ENCODE measurements at places on chromosomes 1 and 21.

GRCh38 chr1:225533238-225533637, 105.4 kb upstream of the LBR start:
- no peak for DNase-seq

GRCh38 chr1:818618-819291, 105.0 kb upstream of the SAMD11 start:
- DNase-seq = no peak

- no peak for DNase-seq
Measured at GRCh38 chr1:156600733-156601121, 552 bp downstream of the GPATCH4 start.

DNA sequence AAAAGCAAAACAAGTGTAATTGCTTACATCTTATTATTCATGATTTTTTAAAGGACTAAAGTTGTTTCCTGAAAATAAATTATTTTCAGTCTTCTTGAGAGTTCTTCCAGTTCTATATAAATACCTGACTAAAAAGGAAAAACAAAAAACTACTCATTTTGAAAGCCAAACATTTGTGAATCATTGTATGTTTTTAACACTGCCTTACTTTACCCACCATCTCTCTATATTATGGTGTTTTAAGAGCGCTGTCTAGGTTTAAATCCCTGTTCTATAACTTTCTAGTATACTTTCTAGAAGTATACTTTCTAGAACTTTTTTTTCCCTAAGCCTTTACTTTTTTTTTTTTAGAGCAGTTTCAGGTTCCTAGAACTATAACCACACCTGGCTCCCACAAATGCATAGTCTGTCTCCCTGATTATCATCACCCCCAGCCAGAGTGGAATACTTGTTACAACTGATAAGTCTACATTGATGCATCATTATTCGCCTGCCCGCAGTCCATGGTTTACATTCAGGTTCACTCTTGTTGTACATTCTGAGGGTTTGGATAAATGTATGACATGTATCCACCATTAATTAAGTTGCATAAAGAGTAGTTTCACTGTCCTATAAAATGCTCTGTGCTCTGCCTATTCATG, 9.8 kb downstream of the RSBN1 start:
- no peak for DNase-seq

DNA sequence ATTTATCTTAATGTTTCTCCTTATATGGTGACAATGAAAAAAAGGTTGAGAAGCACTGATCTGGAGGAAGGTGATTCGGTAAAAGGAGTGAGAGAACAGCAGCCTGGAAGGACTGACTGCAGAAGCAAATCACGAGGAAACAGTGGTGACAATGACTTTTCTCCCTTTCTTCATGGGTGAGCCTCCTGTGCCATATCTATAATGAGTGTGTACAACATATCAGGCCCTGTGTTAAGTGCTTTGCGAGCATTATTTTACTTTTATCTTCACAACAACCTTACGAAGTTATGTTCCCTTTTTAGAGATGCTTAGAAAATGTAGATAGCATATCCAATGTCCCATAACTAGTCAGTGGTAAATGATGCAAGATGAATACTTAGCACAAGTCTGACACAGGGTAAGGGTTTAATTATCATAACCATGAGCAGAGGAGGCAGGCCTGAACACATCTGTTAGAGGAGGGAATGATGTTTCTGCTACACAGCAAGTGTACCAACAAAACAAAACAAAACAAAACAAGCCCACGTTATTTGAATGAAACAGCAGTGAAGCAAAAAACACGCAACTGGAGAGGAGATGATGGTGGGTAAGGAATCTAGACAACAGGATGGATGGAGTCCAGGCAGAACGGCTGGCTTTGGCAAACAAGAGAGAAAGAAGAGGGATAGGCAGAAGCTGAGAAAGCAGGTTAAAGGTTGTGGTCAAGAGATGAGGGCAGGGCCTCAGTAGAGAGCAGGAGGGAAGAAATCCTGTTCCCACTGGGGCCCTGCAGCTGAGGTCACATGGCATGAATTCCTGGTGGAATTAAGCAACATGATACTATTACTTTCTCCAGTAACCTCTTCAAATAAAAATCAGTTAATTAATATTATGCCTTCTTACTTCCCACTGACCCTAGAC, 29.6 kb downstream of the GNG12 start:
- DNase-seq = no peak

DNA sequence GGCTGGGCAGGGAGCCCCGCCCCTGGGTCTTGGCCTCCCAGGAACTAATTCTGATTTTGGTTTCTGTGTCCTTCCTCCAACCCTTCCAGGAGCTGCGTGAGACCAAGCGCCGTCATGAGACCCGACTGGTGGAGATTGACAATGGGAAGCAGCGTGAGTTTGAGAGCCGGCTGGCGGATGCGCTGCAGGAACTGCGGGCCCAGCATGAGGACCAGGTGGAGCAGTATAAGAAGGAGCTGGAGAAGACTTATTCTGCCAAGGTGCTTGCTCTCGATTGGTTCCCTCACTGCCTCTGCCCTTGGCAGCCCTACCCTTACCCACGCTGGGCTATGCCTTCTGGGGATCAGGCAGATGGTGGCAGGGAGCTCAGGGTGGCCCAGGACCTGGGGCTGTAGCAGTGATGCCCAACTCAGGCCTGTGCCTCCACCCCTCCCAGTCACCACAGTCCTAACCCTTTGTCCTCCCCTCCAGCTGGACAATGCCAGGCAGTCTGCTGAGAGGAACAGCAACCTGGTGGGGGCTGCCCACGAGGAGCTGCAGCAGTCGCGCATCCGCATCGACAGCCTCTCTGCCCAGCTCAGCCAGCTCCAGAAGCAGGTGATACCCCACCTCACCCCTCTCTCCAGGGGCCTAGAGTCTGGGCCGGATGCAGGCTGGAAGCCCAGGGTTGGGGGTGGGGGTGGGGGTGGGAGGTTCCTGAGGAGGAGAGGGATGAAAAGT, 18.5 kb upstream of the SEMA4A start:
- no peak for DNase-seq

DNA sequence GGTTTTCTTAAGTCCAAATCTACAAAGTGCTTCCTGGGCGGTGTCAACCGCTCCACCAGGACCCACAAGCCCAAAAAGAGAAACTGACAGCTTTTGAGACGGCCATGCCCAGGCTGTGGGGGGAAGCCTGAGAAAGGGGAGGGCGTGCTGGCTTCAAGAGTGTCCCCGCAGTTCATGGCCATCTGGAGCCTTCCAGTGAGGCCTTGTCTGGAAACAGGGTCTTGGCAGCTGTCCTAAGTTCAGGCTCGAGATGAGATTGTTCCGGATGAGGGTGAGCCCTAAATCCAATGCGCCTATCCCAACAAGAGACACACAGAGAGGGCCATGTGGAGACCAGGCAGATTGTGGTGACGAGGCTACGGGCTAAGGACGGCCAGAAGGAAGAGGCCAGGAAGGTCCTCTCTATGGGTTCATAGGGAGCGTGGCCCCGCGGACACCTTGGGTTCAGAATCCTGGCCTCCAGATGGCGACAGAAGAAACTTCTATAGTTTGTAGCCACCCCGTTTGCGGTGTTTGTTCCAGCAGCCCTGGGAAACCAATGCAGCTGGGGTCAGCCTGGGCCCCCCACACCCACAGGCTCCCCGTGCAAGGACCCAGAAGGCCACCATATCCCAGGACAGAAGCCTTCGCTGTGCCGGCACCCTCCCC, 70.2 kb downstream of the ARHGEF16 start:
- DNase-seq = no peak

DNA sequence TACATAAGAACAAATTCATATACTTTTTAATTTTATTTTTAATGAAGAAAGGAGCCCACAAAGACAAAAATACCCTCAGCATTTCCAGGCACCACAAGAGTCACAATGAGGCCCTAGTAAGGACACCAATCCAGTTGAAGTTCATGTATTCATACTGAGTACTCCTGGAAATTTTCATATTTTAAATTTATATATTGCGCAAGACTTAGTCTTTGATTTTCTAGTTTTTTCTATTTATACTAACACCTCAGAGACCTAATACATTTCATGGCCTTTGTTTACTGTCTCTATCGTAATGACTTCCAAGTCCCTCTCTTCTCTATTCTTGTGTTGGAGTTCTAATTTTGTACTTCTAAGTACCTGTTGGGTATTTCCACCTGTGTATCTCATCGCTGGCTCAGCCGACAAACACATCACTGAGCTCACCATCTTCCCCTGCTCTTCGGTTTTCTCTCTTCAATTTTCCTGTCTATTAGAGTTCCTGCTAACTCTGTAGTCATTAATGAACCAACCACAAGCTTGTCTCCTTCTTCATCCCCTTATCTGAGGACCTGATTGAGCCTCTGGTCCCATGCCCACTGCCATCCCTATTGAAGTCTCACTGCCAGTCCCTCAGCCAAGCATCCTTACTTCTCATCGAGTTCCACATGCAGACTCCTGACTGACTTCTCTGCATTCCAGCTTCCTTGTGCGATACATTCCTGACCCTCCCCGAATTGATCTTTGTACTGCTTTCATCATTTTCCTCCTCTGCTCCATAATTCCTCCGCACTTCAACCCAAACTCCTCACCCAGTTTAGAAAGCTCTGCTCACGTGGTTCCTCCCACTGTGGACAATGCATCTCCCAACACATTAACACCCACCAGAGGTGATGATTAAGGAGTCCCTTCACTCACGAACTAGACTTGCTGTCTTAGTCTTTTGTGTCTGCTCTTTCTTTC, 17.3 kb upstream of the IRF2BP2 start:
- DNase-seq = no peak

- DNase-seq = no peak
Measured at GRCh38 chr21:17446737-17447136, 66.1 kb upstream of the CXADR start.

DNA sequence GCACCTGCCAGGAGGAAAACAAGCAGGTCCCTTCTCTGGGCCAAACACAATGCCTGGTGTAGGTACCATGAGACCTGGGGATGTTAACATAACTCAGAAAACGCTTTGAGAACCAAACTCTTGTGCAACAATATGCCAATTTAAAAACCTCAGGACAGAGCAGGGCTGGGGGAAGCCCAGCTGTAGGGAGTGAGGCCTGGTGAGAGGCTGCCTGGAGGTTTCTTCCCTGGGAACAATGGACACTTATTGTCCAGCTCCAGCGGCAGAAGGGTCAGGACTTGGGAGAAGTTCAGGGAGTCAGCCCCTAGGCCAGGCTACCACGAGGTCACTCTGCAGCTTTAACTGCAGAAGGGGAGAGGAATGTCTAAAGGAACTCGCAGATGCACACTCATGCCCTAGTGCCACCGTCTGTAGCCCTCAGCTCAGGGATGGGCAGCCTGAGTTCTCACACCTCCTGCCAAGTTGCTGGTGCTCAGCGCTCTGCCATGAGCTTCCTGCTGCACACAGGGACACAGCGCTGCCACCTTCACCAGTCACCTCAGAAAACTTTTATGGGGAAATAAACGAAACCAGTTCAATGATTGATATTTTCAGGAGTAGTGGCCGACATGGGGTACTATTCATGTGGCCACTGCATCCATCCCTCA, 8.5 kb downstream of the GPR157 start:
- no peak for DNase-seq

GRCh38 chr1:21659924-21660326, 9.2 kb downstream of the RAP1GAP start:
- DNase-seq = no peak

- no peak for DNase-seq
Measured at GRCh38 chr1:32954168-32954567, 10.4 kb downstream of the RNF19B start.

- no peak for DNase-seq
Measured at GRCh38 chr1:107782217-107782845, 182.6 kb downstream of the VAV3 start.

- DNase-seq = no peak
Measured at GRCh38 chr1:59409549-59409948, 112.7 kb downstream of the FGGY start.

DNA sequence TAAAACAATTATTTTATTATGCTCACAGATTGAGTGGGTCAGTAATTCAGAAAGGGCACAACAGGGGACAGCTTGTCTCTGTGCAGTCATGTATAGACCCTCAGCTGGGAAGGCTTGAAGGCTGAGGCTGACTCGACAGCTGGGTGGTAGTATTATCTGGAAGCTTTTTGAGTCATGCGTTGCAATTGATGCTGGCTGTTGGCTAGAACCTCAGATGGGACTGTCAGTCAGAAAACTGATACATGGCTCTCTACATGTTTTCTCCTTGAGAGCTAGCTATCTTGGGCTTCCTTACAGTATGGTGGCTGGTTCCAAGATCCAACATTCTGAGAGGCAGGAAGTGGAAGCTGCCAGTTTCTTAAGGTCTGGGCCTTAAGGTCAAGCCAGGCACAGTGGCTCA, 61.5 kb upstream of the SELENON start:
- no peak for DNase-seq

- no peak for DNase-seq
Measured at GRCh38 chr1:245290836-245291235, 136.1 kb downstream of the KIF26B start.

GRCh38 chr1:228313536-228314277, 92.9 kb downstream of the TRIM11 start:
- no peak for DNase-seq

GRCh38 chr1:116465845-116466685, 93.0 kb downstream of the ATP1A1 start:
- no peak for DNase-seq

DNA sequence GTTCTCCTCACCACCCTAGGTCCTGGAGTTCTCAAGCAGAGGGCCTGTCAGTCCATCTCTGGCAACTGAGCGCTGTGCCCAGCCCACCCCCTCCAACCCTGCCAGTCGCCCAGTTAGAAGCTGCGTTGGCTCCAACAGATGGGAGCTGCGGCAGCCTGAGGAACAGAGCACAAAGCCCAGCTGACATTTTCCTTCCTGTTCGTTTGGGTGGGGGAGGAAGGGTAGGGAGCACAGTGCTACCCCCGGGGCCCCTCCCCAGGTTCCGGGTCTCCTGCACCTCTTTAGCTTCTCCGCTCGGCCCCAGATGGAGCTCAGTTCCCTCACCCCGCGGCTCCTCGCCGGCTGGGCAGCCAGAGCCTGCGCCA, 1.4 kb downstream of the LRRN2 start:
- no peak for DNase-seq

DNA sequence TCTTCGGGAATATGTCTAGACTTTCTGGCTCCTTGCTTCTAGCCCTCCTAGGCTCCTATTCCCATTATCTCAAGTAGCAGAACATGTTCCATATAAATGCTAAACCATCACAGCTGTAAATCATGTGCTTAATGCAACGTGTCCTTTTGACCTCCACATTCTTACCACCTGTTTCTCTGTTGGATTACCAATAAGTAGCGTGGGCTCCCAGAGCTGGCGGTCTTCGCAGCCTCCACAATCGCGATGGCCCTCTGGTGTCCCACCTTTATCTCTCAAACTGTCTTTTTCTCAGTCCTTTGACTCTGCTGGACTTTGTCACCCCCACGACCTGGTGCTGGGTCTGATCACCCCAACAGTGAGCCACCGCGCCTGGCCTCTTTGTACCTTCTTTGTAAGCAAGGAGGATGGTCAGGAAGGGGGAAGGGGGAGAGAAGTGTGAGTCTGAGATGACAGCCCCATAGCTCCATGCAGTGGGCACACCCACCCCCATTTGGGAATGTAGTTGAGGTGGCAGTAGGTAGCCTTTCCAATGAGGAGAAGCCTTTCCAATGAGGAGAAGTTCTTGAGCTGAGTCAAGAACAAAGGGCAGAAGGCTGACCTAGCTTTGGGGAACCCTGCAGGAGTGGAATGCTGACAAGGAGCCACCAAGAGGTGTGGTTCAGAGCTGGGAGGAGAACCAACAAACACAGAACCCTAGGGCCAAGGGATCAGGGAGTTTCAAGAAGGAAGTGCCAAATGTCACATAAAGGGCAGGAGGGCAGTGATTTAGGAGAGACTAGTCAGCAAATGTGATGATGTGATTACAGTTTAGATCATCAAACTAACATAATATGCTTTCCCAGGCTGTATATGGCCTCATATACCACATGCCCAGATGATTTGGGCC, 14.2 kb downstream of the TRAF5 start:
- DNase-seq = no peak

GRCh38 chr21:29940991-29941390, 1.2 kb upstream of the GRIK1 start:
- DNase-seq = no peak

GRCh38 chr1:228400692-228401454, 5.8 kb downstream of the TRIM11 start:
- DNase-seq = no peak

Data from NK-92 treated with Interleukin-12 subunit alpha and Interleukin-12 subunit beta, amount 100 ng/mL, for 24 hours (cell line).